Upper lobe of left lung (tissue), 6 donors: ENCODE measurements at places on chromosomes 2 and 18. TPM values are rescaled to one million over a fixed set of nuclear protein-coding genes. Genes with fewer than 3 reads are reported as not detected.
A peak's percentile ranks its signal among the peaks of the same experiment; 100 is the strongest.

- DNase-seq, result peak; percentile 42
Observed at GRCh38 chr2:27442920-27443282, 720 bp downstream of the KRTCAP3 start.

DNA sequence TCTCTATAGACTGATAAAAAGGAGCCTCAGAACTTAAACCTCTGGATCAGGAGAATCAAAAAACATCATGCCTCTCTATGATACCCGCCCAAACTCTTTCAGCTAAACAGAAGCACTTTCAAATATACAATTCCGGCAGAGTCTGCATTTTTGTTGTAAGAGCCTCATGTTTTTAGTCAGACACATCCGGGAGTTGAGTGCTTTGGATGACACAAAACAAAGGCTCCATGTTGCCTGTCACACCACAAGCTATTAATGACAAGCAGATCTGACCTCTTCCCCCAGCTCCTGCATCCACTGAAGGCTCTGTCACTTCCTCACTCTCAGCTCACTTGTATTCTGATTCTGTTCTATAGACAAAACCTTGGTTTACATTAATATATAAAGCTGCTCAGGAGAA, 33.2 kb downstream of the SLC38A11 start:
- DNase-seq, result no peak

DNA sequence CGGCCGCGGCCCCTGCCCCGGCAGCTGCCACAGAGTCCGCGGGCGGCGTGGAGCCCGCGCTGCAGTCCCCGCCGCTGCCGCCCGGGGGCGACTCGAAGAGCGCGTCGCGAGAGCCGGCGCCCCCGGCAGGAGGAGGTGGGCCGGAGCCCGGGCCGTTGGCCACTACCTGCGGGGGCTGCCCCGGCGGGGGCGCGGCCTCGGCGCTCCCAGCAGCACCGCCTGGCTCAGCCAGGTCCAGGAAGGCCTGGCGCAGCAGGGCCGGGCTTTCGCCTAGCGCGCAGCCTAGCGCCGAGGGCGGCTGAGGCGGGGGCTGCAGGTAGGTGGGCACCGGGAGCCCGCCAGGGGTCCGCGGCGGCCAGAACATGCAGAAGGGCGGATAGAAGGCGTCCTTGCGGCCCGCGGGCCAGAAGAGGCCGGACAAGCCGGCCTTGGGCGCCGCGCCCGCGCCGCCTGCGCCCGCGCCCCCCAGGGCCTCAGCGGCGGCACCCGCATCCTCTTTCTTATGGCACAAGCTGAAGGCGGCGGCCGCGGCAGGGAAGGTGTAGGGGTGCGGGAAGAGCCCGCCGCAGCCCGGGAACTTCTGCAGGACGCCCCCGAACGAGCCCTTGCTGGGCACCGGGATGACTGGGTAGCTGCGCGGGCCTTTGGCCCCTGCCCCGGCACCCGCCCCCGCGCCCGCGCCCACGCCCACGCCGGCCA, 3.9 kb downstream of the SKOR2 start:
- no peak for DNase-seq

DNA sequence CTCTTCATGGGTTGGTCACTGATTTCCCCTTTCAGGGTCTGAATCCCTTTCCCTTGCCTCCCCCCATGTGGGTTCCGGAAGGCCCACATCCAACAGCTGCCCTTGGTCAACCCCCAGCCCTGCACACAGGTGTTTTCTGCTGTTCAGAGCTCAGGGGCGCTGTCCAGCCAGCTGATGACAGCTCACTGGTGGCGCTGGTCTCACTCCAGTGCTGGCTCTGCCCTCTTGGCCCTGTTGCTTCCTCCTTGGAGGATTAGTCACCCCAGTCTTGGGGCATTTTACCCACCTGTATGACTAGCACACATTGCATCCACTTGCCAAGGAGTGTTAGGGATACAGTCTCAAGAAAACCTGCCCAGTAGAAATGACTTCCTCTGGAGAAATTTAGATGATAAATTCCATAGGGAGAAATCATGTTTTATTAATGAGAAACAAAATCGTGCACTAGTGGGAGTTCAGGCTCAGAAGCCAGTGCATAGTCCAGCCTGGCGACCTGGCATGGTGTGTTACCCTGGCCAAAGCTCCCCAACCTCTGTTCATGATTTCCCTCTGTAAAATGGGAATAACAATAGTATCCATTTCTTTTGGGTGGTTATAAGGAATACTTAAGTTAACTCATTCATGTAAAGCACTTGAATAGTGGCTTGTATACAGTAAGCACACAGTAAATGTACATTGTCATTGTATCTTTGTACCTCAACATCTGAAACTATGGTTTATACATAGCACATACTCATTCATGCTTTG, 21.6 kb downstream of the CRIM1 start:
- DNase-seq, result peak; percentile 76

DNA sequence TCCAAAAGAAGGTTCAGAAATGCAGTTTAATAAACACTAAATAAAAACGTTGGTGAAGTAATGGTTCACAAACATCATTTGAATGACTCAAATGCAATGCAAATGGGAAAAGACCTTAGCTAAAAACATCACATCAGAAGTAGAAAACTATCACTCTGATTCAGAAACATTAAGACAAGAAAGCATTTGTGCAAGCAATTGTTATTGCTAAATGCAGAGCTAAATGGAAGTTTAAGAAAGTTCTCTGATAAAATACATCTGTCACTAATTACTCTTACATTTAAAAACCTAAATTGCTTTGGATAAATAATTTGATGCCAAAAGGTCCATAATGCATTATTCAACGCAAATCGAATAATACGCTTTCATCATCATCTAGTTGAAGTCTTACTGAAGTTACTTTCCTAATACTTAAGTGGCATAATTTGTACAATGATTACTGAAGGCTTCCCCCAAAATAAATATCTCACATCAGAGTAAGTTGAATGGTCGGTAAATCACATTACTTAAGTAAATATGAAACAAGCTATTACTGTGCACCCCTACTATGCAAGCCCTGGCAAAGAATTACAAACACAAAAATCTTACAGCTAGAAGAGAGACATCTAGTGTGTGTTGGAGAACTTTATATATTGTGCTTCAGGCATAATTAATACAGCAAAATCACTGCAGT, 105.7 kb upstream of the KCTD1 start:
- no peak for DNase-seq

Gene KDM3A
- 50.3 TPM for total RNA-seq
